Purkinje cell (primary cell): ENCODE measurements at places on chromosomes 12 and 14. TPM values are rescaled to one million over a fixed set of nuclear protein-coding genes. Genes with fewer than 3 reads are reported as not detected.

Gene SEL1L
- 501 and 642 TPM in 2 replicates for polyA plus RNA-seq

Gene DCP1B
- 5.1 and 9.1 TPM in 2 replicates for polyA plus RNA-seq

Gene SLC4A8
- polyA plus RNA-seq, result 41.2 and 41.7 TPM in 2 replicates

Gene CDC42BPB
- 2.2 and 3.0 TPM in 2 replicates for polyA plus RNA-seq

Gene KRT74
- polyA plus RNA-seq, result 0.35 and 0.92 TPM in 2 replicates

Gene LUM
- polyA plus RNA-seq, result not detected in 2 replicates

Gene FOXJ2
- 1.2 and 1.4 TPM in 2 replicates for polyA plus RNA-seq

Gene FOXN4
- 0.40 TPM in 1 of 2 replicates, not detected in the other for polyA plus RNA-seq

Gene HOXC9
- polyA plus RNA-seq, result not detected in 2 replicates

Gene FLRT2
- polyA plus RNA-seq, result 0.14 and 4.9 TPM in 2 replicates

Gene TAS2R31
- polyA plus RNA-seq, result not detected in 2 replicates

Gene MYRFL
- polyA plus RNA-seq, result 0.24 TPM in 1 of 2 replicates, not detected in the other

Gene SRRM4
- 3.3 and 4.1 TPM in 2 replicates for polyA plus RNA-seq
